ENCODE measurements at places on chromosomes 16 and 17.
A peak's percentile ranks its signal among the peaks of the same experiment; 100 is the strongest.

DNA sequence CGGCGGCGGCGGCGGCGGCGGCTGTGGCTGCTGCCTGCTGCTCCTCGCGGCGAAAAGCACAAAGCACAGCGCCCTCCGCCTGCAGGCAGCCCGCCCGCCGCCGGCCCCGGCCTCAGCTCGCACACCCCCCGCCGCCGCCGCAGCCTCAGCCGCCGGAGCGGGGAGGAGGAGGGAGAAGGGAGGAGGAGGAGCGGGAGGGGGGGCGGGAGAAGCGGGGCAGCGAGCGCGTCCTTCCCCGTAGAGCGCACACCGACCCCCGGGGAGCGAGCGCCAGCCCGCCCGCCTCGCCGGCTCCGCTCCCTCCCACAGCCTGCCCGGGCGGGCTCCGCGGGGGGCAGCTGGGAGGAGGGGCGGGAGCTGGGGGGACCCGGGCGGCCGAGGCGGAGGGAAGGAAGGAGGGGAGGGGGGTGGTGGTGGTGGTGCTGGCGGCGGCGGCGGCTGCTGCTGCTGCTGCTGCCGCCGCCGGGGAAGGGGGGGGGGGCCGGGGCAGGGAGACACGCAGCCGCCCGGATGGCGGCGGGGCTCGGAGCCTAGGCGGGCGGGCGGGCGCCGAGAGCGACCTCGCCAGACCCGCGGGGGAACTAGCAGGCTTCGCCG is at the start of gene UBTF:
Gene UBTF (minus strand): TSS at position 60 of the 597 bp plus-strand sequence. CDS start 1,446 bp downstream, outside the sequence.
- peak; percentile 32 for DNase-seq

DNA sequence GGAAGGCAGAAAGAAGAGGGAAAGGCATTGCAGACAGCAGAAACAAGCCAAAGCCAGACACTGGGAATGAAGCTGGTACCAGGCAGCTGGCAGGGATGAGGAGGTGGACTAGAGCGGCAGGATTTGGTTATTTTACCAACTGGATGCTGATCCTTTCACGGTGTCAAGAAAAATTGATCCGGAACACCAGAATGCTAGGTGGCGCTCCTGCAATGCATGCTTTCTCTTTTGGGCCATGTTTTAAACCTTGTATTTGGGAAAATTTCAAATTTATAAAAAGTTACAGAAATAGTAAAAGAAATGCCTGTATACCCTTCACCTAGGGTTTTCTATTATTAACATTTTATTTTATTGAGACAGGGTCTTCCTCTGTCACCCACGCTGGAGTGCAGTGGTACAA is 224.7 kb downstream of the SOX9 start:
- no peak for DNase-seq

- no peak for DNase-seq
Measured at GRCh38 chr16:83946781-83947566, 6.1 kb upstream of the OSGIN1 start.

GRCh38 chr16:55494994-55495421 is 13.9 kb upstream of the LPCAT2 start:
- DNase-seq: no peak

- DNase-seq: no peak
Measured at GRCh38 chr17:36913132-36913531, 24.1 kb upstream of the LHX1 start.

- no peak for DNase-seq
Measured at GRCh38 chr17:8822401-8823035, 23.4 kb upstream of the MFSD6L start.

GRCh38 chr17:64001763-64002529 is 3.8 kb downstream of the PRR29 start:
- DNase-seq: no peak

- DNase-seq: no peak
Measured at GRCh38 chr16:84220851-84221250, 19.0 kb downstream of the KCNG4 start.

All from NCI-H2227 treated with DMSO at 0.1 percent for 48 hours (cell line).